ENCODE measurements at places on chromosomes 16 and 17. TPM values are rescaled to one million over a fixed set of nuclear protein-coding genes. Genes with fewer than 3 reads are reported as not detected.

Gene DHRS7C
- polyA plus RNA-seq: not detected

Gene SGSM2
- 65.4 TPM for polyA plus RNA-seq

Gene MEOX1
- polyA plus RNA-seq: not detected

Gene IRX3
- polyA plus RNA-seq: 9.2 TPM

Gene ST6GALNAC2
- polyA plus RNA-seq: 0.12 TPM

Gene AIPL1
- not detected for polyA plus RNA-seq

Gene FBXL20
- polyA plus RNA-seq: 8.6 TPM

Gene PRSS27
- 0.73 TPM for polyA plus RNA-seq

Gene BICDL2
- polyA plus RNA-seq: 0.18 TPM

Gene SOST
- not detected for polyA plus RNA-seq

Gene WNT3
- 12.5 TPM for polyA plus RNA-seq

Gene TRPV3
- 0.90 TPM for polyA plus RNA-seq

Gene RGS9
- polyA plus RNA-seq: 0.74 TPM

Gene OR1A1
- polyA plus RNA-seq: not detected

Gene PRR15L
- polyA plus RNA-seq: 0.47 TPM

Gene KRTAP3-1
- polyA plus RNA-seq: 3.7 TPM

Gene NTN3
- polyA plus RNA-seq: 0.29 TPM

Gene PDIA2
- 1.9 TPM for polyA plus RNA-seq

Gene GCGR
- 0.27 TPM for polyA plus RNA-seq
